Stimulated activated CD8-positive, alpha-beta memory T cell treated with anti-CD3 and anti-CD28 coated beads, Interleukin-2, amount 100 ng/mL, for 1 hour (primary cell): ENCODE measurements at places on chromosomes 6 and 20.
A peak's percentile ranks its signal among the peaks of the same experiment; 100 is the strongest.

GRCh38 chr20:35885212-35885611 is 69.1 kb downstream of the SCAND1 start:
- no peak for DNase-seq

GRCh38 chr20:23585808-23586734 is 17.8 kb upstream of the CST9L start:
- no peak for DNase-seq

DNA sequence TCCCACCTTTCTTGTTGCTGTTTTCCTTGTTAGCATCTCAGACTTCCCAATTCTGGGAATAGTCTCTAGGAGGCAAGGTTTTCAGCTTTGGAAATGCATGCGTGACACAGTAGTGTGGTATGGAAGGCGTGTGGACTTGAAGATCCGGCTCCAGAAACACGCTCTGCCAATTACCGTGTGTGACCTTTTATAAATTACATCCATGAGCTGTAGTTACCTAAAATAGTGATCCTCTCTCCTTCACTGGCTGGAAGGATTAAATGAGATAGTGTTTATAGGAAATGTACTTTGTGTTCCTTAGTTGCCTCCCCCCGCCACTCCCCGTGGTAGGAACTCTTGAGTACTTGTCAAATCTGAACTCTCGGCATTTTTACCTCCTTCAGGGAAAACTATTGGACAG is 13.0 kb downstream of the E2F3 start:
- DNase-seq, result no peak

DNA sequence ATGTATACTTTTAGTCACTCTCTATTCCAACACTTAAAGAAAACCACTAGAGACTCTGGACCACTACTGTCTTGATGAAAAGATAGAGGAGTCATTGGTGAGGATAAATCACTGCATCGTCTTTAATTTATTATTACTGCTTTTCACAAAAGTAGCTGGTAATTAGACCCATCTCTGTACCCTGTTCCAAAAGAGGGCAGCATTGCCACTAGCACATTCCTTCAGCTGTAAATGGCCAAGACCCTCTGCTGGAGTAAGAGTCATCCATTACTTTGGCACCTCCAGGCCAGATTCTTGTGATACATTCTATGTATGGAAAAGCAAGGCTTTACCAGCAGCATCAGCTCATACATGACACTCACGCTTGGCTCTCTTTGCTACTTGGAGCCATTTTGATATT is 49.5 kb upstream of the PREP start:
- no peak for DNase-seq

- no peak for DNase-seq
Measured at GRCh38 chr20:3781153-3781910, at the start of gene SPEF1. TSS of gene SPEF1 (minus strand) at chr20:3781448. CDS start at chr20:3781287, 161 bp downstream.

DNA sequence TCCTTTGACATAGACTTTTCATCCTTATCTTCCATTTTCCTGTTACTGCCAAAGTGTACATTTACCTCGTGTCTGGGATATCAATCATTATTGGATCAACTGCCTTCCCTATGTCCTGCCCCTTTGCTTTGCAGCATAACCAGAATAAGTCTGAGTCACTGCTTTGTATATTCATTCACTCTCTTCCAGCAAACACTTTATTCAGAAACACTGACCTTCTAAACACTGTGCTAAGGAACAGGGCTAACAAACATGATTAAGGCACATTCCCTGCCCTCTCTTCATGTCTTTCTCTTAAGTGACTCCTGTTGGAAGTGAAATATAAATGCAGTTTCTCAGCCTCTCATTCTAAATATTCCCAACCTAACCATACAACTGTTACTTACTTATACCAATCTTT is 66.9 kb downstream of the COL19A1 start:
- no peak for DNase-seq

GRCh38 chr20:56166781-56167465 is 81.6 kb upstream of the MC3R start:
- no peak for DNase-seq

DNA sequence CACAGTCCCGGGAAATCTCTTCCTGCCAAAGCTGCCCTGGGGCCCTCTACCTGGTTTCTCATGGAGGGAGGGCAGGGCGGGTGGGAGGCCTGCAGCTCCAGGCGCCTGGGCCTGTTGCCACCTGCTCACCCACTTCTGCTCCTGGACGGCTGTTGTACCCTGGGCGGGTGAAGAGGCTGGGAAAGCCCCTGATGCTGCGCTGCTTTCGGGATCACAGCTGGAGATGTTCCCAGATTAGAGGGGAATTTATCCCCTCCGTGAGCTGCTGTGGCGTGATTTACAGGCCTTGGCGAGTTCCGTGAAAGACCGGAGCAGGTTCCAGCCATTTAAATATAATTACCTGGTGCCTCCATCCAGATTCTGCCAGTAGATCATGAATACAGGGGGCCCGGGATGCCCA is 12.3 kb upstream of the VSTM2L start:
- DNase-seq, result no peak

DNA sequence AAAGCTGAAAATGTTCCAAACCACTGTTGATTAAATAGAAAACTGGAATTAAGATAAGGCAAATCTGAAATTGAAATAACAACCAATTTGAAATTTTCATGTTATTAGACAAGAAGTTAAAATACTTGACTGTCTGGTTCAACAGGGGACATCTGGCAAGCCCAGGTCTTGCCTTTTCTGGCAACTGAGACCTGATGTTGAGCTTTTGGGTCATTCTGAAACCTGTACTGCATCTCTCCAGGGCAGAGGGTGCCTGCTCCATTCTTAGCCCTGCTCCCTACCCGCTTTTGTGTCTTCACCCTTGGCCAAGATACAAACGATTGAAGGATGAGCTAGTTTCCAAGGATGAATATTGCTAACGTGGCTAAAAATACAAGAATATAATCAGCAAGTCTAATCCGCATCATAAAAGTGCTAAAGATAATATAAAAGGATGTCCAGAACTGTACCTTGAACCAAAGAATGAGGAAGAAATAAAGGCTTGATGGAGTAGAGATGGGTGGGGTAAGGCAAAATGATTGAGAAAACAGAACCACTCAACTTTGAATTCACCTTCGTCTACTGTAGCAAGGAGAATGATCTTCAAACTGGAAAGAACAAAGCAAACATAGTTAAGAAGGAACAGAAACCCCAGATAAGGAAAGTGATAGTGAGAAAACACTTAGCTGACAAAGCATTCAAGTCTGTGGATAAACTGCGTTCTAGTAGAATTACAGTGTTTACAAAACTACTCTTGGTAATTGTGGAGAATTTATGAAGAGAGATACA is 109.8 kb upstream of the MAN1A1 start:
- DNase-seq, result no peak

DNA sequence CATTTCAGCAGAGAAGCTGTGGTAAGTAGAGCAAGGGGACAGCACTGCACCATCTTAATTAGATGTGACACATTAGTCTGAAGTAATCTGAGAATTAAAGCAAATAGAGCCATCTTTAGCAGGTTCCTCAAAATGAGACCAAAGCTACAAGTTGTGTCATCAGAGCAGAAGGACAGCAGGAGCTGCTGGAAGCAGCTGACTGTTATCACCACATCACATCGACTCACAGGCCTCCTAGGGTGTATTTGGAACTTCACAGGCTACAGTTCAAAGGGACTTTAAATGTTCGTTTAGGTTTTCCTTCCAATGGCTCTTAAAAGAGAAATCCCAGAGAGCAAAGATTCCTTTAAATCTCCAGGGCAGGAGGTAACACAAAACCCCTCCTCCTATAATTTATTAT is 69.5 kb downstream of the LCA5 start:
- no peak for DNase-seq

DNA sequence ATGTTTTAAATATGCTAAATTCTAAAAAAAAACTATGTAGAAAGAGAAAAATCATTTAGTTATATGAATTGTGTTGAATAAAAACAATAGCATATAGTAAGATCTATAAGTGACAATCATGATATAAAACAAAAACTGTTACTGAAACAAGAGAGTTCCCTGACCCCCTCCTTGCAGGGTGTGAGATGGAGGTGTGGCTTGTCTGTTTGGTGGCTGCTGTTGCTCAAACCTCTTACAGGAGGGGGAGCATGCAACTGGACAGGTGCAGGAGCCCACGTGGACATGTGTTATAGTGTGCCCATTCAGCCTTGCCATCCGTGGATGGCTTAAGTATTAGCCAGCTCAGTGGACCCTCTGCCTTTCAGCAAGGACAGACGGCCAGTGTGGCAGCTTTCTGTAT is 206.7 kb downstream of the MOXD1 start:
- DNase-seq, result no peak

DNA sequence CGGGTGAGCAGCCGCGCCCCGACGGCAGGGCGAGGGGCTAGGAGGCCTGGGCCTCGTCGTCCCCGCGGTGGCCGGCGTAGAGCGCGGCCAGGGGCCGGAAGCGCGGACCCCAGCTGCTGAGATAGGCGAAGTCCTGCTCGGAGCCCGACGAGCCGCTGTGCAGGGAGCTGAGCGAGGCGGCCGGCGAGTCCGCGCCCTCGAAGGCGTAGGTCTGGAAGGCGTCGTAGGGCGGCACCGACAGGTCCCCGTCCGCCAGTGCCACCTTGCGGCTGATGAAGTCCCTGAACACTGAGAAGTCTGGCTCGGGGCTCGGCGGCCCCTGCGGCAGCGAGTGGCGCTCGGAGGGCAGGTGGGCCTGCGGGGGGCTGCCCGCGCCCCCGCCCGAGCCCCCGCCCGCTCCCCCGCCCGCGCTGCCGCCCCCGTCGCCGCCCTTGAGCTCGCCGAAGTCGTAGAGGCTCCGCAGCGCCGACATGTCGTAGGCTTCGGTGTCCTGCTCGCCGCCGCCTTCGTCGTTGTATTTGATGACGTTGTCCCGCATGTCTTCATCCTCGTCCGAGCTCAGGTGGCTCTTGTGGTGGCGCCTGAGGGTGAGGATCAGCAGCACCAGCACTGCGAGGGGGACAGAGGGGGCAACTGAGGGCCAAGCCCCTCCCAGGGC is 56.5 kb downstream of the CD40 start:
- peak; percentile 43 for DNase-seq

DNA sequence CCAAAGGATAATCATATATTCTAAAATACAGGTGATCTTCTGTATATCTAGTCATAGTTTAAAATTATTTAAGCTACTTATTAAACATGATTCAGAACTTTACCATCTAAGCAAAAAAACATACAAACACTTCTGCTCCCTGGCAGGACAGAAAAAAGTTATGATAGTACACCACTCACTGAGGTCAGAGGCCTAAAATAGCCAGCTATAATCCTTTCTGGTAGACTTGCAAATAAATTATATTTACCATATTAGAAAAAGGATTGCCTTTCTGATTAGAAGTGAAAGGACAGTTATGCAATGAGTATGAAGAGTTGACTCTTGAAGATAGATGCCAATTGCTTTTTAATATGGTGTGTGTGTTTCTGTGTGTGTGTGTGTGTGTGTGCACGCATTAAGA is 207.4 kb downstream of the BMP2 start:
- no peak for DNase-seq

- DNase-seq, result no peak
Measured at GRCh38 chr6:133528566-133528965, 287.4 kb downstream of the EYA4 start.

DNA sequence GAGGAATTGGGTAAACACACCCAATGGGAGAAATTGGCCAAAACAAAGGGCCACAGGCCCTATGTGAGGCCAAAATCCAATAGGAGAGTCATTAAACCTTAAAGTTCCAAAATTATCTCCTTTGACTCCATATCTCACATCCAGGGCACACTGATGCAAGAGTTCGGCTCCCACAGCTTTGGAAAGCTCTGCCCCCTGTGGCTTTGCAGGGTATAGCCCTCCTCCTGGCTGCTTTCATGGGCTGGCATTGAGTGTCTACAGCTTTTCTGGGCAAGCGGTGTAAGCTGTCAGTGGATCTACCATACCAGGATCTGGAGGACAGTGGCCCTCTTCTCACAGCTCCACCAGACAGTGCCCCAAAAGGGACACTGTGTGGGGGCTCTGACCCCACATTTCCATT is 160.5 kb downstream of the ADGRG6 start:
- no peak for DNase-seq

DNA sequence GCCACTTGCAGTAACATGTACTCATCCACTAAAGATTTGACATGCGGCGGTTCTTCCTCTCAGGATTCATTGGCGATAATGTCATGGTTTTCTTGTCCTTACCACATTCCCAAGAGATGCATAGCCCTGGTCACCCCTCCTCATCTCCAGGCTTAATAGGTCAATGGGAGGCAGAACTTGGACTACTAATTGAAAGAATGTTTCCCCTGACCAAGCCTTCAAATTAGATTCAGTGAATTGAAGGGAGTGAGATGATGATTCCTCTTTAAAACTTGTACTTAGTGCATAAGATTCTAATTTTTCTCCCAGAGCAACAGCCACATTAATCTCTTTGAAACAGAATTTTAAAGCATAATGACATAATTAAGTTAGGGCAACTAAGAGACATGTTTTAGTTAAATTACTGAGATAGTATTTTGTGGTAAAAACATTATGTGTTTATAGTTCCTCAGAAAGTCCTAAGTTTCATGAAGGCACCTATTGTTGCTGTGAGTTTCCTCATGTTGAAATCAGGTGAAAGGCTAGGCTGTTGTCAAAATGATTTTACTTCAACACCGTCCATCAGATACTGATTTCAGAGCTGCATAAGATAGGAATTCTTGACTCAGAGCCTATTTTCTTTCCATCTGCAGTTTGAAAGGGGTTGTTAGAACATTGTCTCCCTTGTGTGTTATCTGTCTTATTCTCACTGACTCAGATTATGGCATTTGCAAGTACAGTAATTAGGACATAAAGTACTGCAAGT is 48.5 kb downstream of the STK4 start:
- DNase-seq, result no peak

- DNase-seq, result no peak
Measured at GRCh38 chr6:26331218-26332073, 33.6 kb upstream of the BTN3A2 start.

- DNase-seq, result no peak
Measured at GRCh38 chr6:26270486-26270861, 94.5 kb upstream of the BTN3A2 start.

- DNase-seq, result no peak
Measured at GRCh38 chr20:2320813-2321658, 25.2 kb downstream of the TGM3 start.

GRCh38 chr6:108897371-108897770 is 49.1 kb downstream of the ARMC2 start:
- no peak for DNase-seq

GRCh38 chr6:36355819-36356218 is 19.1 kb upstream of the BNIP5 start:
- no peak for DNase-seq

DNA sequence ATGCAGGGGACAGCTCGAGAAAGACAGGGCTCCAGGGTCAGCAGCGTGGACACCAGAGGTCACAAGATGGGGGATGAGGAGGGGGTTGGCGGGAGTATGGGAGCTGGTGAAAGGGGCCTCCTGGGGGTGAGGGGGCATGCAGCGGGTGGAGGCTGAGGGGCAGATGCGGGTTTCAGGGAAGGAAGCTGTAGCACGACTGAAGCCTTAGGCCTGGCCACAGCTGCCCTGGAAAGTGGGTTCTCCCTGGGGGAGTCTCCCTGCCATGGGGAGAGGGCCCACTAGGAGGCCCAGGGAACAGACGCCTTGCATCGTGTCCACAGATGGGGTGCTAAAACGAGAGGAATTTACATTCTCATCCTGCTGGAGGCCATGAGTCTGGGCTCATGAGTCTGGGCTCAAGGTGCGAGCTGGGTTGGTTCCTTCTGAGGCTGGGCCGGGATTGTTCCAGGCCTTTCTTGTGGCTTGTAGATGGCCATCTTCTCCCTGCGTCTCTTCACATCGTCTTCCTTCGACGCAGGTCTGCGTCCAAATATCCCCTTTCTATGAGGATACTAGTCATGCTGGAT is 18.0 kb downstream of the APCDD1L start:
- no peak for DNase-seq

GRCh38 chr6:10522929-10523573 is 1.9 kb downstream of the GCNT2 start:
- no peak for DNase-seq
